NCI-H1092 treated with DMSO at 0.1 percent for 48 hours (cell line): ENCODE measurements at places on chromosomes 6 and 20.

- DNase-seq, result no peak
These were observed 78.3 kb upstream of the SRSF6 start for GRCh38 chr20:43379239-43379917.

GRCh38 chr6:119739769-119740168, 390.2 kb upstream of the MAN1A1 start:
- no peak for DNase-seq

DNA sequence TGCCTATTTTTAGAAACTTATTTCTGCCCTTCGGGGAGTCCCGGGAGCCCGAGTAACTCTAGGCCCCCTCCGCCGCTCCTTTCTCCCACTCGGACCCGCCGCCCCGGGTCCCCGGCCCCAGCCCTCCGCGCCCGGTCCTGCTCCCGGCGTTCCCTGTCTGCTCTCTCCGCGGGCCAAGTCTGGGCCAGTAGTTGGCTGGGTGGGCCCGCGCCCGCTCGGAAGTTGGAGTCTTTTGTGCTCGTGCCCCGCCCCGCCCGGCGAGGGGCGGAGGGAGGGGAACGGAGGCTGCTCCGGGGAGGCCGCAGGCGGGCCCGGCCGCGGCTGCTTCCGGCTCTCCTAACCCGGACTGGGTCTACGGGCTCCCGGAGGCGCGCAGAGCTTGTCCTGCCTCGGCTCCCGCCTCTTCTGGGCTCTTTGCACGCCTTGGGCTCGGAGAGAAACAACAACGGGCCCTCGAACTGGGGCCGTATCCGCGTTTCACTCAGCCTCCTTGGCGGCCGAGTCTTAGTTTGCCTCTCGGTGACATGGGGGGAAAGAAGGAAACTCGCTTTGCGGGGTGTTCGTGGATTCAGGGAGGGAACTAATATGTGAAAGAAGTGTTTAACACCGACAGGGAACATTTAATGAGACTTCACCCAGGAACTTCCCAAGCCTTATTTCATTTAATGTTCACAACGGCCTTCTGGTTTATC, 657 bp downstream of the RALY start:
- peak; percentile 61 for DNase-seq

DNA sequence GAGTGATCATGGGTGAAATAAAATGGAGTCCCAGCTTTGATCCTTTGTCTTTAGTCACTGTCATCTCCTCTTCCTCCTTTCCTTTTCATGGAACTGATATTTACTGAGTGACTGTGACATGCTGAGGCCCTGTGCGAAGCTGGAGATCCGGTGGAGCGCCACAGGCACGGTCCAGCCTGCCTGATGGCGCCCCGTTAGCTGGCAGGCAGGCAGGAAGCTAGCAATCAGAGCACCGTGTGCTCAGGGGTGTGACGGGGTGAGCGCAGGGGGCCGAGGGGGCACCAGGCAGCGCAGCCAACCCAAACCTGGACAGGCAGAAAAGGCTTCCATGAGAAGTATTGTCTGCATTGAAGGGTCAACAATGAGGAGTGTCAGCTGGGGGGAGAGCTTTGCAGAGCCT, 100.2 kb upstream of the AKAP12 start:
- no peak for DNase-seq

- peak; percentile 81 for DNase-seq
These were observed 56.4 kb downstream of the CD24 start for GRCh38 chr6:106918115-106918514.

- no peak for DNase-seq
These were observed 7.4 kb downstream of the PPP1R16B start for GRCh38 chr20:38812709-38813573.

DNA sequence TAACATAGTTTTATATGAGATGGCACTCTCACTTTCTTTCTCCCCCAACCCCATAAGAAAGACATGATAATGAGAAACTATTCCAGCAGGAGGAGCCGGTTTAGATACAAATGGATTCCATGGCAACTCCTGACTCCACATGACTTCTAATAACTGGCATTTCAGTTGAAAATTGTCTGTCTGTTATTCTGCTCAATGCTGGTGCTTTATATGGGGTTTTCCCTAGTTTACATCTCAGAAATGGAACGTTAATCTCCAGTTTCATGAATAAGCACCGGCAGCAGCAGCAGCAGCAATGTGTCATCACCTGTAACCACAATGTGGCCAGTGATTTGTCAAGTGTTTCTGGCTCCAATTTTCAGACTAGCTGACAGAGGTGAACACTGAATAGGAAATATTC, 8.0 kb upstream of the SIM1 start:
- DNase-seq, result no peak

DNA sequence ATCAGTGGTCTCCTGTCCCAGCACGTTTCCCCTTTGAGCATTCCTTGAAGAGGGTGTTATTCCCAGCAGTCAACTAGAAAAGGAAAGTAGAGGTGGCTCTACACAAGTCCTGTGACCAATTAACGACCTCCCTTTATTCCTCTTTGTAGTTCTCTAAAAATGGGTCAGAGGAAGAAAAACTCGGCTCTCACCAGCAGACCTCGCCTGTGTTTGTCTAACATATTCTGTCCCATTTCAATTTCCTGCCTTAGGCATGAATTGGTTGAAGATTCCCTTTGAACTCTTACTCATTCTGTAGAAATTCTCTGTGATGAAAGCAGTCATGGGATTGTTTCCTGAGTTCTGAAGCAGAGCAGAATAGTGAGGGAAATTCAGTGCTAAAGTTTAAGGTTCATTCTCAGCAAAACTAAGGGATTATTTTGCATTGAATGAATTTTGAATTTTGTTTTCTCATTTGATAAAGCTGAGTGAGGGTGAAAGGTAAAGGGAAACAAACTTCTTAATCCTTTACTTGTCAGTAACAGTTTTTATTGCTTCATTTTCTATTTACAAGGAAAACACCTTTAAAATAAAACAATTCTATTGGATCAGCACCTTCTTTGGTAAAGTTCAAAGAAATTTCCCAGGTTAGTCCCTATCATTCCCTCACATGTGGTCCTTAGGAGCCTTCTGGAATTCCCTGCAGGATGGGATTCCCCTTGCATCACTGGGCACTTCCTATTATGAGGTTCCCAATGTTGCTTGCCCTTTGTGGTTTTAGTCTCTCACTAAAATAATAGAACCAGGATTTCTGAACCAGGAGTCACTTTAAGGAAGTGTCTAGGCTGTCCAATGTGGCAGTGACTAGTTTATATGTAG, 105.8 kb downstream of the SLX4IP start:
- DNase-seq, result no peak

DNA sequence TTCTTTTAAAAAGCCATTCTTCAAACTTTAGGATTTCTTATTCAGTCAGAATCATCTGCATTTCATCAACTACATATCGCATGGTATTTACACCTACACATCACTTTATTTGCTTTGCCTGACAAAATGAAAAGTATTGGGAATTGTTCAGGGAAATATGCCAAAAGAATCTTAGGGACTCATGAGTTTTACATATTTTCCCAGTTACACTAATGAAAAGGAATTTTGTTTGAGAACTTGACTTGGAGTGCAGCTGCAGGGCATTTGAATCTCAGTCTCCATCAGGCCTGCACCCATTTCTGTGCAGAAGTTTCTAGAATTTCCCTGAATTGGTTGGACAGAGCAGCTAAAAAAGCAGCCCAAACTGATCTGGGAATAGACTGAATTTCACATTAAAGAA, 65.3 kb downstream of the MTHFD1L start:
- no peak for DNase-seq

- DNase-seq, result no peak
These were observed 224.8 kb downstream of the TAF4 start for GRCh38 chr20:61840779-61841455.

DNA sequence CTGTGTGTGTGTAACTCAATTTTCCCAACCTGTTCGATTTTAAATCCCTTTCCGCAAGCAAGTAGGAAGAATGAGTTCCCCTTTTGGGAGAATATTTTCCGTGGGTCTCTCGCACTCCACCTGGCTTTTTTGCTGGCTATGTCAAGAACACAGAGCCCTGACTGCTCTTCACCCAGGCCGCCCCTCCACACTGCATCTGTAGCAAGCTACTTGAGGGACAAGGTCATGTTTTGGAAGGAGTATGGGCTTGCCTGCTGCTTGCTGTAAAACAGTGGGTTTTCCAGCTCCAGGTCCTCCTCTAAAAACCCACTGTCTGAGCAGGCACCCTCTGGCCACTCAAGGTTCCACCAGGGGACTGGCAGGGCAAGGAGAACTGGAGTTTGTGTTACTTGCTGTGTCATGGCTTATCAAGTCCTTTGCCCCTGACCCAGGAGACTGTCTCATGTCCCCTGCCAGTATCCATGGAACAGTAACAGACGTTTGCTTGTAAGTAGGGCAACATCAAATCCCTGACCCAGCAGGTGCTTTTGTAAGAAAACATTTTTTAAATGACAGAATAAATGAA, 35.5 kb upstream of the SYNJ2 start:
- DNase-seq, result no peak

GRCh38 chr6:125217992-125218391, 64.4 kb downstream of the TPD52L1 start:
- no peak for DNase-seq

- no peak for DNase-seq
These were observed 650.0 kb downstream of the KIF16B start for GRCh38 chr20:15923030-15923776.

DNA sequence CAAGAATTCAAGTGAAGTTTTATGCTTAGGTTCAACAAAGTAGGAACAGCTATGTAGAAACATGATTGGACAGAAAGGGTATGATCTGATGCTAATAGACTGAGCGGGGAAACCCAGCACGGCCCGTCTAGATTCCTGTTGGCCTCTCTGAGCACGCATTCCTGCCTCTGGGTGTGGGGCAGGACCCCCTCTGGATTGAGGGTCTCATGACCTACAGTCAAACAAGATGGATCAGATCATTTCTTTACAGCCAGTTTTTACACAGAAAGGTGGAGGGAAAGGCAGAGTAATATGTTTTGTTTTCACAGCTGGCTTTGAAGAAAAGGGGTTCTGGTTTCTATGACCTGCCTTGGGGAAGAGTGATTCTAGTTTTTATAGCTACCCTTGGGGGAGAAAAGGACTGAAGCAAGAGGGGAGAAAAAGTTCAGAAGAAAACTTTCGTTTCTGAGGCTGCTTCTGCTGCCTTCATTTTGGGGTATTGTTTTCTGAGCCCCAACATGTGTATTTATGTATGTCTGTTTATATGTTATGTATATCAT, 99.6 kb upstream of the SLC22A16 start:
- no peak for DNase-seq

- no peak for DNase-seq
These were observed 1.9 kb upstream of the NR2E1 start for GRCh38 chr6:108163644-108164542.
